ENCODE measurements at places on chromosomes 5 and 9. TPM values are rescaled to one million over a fixed set of nuclear protein-coding genes. Genes with fewer than 3 reads are reported as not detected.

DNA sequence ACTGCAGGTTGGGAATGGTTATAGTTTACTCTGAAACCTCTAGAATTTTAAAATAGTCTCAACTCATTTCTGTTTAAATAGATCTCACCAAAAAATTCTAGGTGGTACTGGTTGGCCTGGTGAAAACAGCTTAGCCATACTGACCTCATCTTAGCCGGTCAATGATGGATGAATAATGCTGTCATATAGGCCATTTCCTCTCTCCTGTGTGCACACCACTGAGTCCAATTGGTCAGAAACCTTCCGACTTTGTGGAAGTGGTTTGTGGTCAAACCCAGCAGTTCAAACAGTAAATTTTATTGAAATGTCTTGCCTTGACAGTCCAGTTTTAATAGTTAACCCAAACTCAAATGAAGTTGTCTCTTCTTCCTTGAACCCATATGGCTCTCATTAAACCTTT lies 98.6 kb downstream of the GIN1 start:
- DNase-seq = no peak

- no peak for DNase-seq
Measured at GRCh38 chr9:107999011-107999410, 509.4 kb upstream of the KLF4 start.

The BOD1 gene
- total RNA-seq = 28.6 TPM

The PDZD2 gene
- not detected for total RNA-seq

GRCh38 chr5:142915813-142916424 lies 145.7 kb downstream of the ARHGAP26 start:
- DNase-seq = peak; percentile 18

The CDH6 gene
- total RNA-seq = not detected

Data from activated CD4-positive, alpha-beta memory T cell treated with anti-CD3 and anti-CD28 coated beads for 36 hours (primary cell).